Stimulated activated CD8-positive, alpha-beta memory T cell treated with anti-CD3 and anti-CD28 coated beads, Interleukin-12 subunit alpha, Interleukin-12 subunit beta, amount 100 ng/mL, for 4 hours (primary cell): ENCODE measurements at places on chromosomes 1 and 21.

DNA sequence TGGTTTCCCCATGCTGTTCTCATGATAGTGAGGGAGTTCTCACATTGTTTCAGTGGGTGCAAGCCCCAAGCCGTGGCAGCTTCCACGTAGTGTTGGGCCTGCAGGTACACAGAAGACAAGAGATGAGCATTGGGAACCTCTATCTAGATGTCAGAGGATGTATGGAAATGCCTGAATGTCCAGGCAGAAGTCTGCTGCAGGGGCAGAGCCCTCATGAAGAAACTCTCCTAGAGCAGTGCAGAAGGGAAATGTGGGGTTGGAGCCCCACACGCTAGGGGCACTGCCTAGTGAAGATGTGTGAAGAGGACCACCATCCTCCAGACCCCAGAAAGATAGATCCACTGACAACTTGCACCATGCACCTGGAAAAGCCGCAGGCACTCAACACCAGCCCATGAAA, 17.0 kb downstream of the GPR161 start:
- DNase-seq: no peak

GRCh38 chr1:3015744-3016143, 5.5 kb upstream of the ACTRT2 start:
- no peak for DNase-seq

GRCh38 chr1:27001570-27002360, 8.3 kb downstream of the TRNP1 start:
- DNase-seq: no peak

DNA sequence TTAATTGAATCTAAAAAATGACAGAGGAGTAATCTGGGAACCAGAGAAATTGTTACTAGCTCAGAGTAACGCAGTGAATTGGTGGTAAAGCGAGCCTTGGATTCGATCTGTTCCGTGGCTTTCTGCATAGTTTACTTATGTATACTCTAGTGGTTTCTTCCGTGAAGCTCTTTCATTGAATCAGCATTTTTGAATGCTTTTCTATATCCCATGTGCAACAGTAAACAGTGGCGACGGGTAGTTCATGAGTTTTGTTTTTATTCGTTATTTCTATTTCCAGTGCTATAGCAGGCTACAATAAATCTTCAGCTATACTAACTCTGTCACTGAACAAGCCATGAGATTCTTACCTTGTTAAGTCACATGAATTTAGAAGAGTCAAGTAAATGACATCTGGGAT, 14.5 kb upstream of the MAP3K7CL start:
- no peak for DNase-seq

GRCh38 chr1:119298687-119299303, 69.8 kb upstream of the HAO2 start:
- no peak for DNase-seq

DNA sequence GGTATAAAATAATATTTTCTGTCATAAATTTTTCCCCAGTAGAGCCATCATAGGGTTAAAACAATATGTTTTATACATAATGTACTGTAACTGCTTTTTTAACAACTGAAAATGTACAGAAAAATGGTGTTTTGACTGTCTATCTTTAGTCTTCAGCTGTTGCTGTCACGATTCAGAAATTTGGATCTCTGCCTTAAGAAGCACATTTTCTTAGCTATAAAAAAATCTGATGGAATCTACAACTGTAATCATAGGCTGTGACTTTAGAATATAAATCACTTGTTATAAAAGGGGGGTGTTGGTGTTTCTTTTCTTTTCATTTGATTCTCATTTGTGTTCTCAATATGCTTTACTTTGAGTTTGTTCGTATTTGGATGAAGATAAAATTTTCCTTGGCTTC, 187.5 kb downstream of the PDE4B start:
- no peak for DNase-seq

- DNase-seq: no peak
These were observed 87.9 kb downstream of the VAV3 start for GRCh38 chr1:107877092-107877491.

DNA sequence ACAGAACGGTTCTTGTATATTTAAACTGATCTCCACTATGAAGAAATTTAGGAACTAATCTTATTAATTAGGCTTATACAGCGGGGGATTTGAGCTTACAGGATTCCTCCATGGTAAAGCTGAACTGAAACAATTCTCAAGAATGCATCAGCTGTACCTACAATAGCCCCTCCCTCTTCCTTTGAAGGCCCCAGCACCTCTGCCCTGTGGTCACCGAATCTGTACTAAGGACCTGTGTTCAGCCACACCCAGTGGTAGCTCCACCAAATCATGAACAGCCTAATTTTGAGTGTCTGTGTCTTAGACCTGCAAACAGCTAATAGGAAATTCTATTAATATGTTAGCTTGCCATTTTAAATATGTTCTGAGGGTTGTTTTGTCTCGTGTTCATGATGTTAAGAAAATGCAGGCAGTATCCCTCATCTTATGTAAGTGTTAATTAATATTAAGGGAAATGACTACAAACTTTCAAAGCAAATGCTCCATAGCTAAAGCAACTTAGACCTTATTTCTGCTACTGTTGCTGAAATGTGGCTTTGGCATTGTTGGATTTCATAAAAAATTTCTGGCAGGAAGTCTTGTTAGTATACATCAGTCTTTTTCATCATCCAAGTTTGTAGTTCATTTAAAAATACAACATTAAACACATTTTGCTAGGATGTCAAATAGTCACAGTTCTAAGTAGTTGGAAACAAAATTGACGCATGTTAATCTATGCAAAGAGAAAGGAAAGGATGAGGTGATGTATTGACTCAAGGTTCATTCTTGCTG, 147.2 kb downstream of the NR5A2 start:
- DNase-seq: no peak

GRCh38 chr1:208047476-208047934, 136.6 kb upstream of the CD34 start:
- no peak for DNase-seq

DNA sequence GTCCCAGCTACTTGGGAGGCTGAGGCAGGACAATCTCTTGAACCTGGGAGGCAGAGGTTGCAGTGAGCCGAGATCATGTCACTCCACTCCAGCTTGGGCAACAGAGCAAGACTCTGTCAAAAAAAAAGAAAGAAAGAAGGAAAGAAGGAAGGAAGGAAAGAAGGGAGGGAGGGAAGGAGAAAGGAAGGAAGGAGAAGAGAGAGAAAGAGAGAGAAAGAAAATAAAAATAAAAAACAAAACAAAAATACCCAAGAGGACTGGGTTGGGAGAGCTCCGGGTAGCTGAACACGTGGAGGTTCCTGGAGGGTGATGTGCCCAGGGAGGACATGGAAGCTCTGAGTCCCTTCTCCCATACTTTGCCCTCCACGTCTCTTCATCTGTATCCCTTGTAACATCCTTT, 45.7 kb upstream of the CITED4 start:
- no peak for DNase-seq

- no peak for DNase-seq
These were observed 10.7 kb upstream of the LAMB3 start for GRCh38 chr1:209662879-209663327.

GRCh38 chr1:41370756-41371420, 9.7 kb downstream of the FOXO6 start:
- DNase-seq: no peak

- DNase-seq: no peak
These were observed 13.3 kb downstream of the CELA2B start for GRCh38 chr1:15489052-15489736.

GRCh38 chr1:192943522-192943921, 115.6 kb downstream of the UCHL5 start:
- DNase-seq: no peak

GRCh38 chr1:147878022-147878421, 24.6 kb upstream of the GJA8 start:
- DNase-seq: no peak

GRCh38 chr21:29465546-29465945, 166.8 kb downstream of the BACH1 start:
- no peak for DNase-seq

DNA sequence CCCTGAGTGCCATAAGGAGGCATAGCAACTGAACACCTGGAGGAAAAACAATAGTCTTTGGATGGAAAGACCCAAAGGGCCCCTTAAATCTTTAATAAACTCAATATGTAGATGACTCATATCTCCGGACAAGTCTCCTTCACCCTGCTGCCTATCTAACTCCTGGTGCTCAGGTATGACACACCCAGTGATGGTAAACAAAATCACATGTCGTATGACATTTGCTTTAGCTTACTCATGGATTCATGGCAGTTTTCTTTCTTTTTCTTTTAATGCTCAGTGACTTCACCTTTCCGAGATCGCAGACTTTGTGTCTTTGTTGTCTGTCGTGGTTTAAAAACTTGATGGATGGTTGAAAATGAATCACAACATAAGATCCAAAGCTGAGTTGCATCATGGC, 208.5 kb upstream of the PROX1 start:
- DNase-seq: no peak

DNA sequence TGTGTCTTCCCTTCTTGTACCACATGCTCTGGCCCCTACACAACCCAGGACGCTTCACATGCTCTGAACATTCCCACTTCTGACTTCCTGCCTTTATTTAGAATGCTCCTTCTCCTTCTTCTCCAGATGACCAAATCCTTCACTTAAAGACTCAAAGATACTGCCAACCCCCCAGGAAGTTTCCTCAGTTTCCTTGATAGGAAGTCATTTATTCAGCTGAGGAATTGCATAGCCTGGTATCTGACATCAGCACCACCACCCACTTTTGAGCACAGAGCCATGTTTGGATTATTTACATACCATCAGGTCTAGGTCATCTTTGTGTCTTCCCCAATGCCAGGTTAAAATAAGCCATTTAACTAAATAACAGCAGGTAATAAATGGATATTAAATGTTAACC, 42.4 kb downstream of the GFI1 start:
- no peak for DNase-seq

GRCh38 chr1:153976819-153977249, 640 bp downstream of the JTB start:
- no peak for DNase-seq

- DNase-seq: no peak
These were observed 553.6 kb downstream of the PTPRU start for GRCh38 chr1:29789910-29790247.

GRCh38 chr1:59814901-59815825, at the start of gene HOOK1:
Gene HOOK1, plus strand, starts transcription at chr1:59814949. Its CDS starts 169 bp downstream, at chr1:59815118.
- DNase-seq: no peak

GRCh38 chr1:145965119-145965744, 742 bp downstream of the POLR3GL start:
- no peak for DNase-seq

- no peak for DNase-seq
These were observed 49.9 kb downstream of the DISC1 start for GRCh38 chr1:231676487-231676886.

DNA sequence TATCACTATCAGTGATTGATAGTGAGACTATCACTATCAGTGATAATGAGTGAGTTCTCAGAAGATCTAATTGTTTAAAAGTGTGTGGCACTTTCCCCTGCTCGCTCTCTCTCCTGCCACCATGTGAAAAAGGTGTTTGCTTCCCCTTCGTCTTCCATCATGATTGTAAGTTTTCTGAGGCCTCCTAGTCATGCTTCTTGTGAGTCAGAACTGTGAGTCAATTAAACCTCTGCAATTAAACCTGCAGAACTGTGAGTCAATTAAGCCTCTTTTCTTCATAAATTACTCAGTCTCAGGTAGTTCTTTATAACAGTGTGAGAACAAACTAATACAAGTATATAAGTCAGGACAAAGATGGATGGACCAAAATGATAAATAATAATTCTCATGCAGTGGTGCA, 7.0 kb upstream of the IL23R start:
- no peak for DNase-seq

GRCh38 chr1:156898161-156898566, 4.6 kb downstream of the PEAR1 start:
- no peak for DNase-seq

DNA sequence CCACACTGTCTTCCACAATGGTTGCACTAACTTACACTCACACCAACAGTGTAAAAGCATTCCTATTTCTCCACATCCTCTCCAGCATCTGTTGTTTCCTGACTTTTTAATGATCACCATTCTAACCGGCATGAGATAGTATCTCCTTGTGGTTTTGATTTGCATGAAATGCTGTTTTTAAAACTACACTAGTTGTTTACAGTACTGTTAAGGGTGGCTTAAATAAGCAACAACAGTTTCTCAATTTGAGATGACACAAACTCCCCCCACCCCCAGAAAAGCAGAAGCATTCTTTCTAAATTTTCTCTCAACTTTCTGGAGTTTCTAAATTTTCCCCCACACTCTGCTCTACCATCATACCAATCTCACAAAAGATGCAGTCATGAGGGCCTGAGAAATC, 7.1 kb upstream of the SLAMF7 start:
- no peak for DNase-seq

- no peak for DNase-seq
These were observed 552 bp downstream of the DLGAP3 start for GRCh38 chr1:34928699-34929496.

DNA sequence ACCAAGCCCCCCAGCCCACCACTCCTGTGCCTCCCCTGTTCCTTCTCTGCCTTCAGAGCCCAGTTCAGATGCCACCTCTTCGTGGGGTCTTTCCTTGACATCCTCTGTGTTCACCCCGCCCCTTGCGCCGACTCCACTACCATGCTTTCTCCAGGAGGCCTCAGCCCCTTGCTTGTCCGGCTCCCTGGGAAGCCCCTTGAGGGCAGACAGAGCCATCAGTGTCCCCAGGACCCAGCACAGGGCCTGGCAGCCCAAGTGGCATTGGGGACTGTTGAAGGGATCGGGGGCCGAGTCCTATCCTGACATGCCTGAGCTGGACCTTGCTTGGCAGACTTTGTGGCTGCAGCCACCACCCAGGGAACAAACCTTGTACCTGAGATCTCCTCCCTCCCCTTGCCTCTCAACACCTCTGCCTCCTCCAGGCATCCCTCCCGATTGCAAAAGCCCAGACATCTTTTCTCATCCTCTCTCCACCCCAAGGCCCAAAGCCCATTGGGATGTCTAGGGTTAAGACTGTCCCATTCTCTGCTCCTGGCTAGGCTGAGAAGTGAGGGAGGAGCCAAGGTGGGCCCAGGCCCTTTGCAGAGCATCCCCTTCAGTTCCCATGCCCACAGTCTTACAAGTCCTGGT, 3.4 kb downstream of the CLDN19 start:
- no peak for DNase-seq

GRCh38 chr21:40047993-40048730, 180.9 kb downstream of the PCP4 start:
- DNase-seq: no peak

DNA sequence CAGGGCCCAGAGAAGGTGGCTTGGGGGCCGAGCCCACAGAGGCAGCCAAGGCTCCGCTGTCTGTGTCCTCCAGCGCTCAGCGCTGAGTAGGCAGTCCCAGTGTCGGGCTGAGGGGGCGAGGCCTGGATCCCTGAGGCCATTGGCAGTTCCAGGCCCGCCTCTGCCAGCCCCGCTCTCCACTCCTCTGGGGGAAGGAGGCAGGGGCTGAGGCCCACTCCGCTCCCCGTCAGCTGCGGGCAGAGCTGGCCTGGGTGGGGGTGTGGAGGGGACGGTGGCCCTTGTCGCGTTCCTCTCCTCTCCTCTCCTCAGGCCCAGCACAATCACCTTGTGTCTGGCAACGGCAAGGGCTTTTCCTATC, 132.8 kb downstream of the CASZ1 start:
- no peak for DNase-seq

DNA sequence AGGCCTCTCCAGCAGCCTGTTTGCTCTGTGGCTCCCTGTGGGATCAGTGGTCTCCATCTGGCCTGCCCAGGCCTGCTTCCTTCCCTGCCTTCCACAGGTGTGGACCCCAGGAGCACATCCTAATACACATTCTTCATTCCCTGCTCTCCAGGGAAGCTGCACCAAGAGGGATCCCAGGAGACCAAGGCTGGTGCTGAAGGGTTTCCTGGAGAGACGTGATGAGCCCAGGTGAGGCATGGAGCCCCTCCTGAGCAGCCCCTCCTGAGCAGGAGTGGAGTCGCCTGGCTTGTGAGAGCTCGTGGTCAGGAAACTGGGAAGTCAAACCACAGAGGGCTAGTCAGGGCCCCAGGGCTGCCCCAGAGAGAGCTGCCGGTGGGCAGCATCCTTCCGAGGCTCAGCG, 561.4 kb downstream of the MATN1 start:
- DNase-seq: no peak
